ENCODE measurements at places on chromosomes 13 and 19.

DNA sequence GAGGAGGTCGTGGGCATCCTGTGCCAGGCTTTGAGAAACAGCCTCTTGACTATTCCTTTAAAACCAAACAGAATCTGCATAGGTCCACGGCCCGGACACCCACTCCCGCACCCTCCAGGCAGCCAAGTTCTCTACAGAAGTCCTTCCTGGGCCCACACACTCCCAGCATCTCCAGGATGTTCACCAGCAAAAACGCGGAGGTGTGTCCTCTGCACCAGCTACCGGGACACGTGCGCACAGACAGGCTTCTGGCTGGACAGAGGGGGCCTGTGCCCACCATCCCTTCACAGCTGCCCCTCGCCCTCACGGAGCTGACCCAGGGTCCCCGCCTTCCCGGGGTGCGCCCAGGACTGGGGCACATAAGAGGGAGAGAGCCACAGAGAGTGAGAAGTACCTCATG, 44.2 kb downstream of the CEBPG start:
- DNase-seq, result no peak

DNA sequence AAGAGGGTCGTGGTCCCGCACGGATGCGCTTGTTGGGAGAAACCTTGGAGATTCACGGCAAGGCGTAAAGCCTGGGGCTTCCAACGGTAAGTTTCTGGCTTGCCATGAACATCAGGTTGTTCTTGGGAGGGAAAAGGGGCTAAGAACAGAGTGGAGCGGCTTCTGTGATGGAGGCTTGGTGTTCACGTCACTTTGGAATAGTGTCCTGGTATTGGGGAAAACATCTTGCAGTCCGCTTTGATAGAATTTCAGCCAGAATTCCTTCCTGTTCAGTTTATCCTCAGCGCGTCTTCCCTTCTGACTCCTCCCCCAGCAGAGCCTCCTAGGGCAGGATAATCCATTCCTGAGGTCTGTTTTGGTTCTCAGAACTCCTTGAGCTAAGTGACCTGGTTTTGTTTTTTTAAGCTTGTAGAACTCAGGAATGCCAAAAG, 2.0 kb downstream of the KCTD15 start:
- DNase-seq, result no peak

DNA sequence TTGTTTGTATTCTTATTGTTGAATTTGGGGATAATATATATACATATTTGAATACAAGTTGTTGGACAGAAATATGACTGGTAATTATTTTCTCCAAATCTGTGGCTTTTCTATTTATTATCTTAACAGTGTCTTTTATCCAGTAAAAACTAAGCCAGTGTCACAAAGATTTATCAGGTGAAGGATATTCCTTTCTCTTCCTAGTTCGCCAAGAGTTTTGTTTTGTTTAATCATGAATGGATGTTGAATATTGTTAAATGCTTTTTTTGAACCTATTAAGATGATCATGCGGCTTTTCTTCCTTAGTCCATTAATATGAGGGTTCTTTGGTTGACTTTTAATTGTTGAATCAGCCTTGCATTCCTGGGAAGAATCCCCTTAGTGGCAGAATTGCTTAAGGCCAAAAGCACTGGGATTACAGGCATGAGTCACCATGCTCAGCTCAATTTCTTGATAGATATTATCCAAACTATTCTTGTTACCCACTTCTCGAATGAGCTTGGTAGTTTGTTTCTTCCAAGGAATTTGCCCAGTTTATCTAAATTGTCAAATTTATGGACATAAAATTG, 53.3 kb downstream of the TEX26 start:
- no peak for DNase-seq

DNA sequence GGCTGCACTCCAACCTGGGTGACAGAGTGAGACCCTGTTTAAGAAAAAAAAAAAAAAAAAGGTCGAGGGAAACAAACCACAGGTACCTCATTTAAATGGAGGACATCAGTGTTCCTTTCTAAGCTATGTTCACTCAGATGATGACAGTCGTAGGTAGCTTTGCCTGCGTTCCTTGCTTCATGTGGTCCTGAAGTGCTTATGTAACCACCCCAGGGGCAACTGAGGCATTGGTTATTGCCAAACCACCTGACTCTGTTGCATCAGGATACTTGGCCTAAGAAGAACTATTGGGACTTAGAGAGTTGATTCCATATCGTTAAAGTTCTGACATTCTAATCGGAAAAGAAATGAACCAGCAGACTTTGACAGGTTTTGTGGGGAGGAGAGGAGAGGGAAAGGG, 51.7 kb downstream of the SPATA13 start:
- no peak for DNase-seq

GRCh38 chr19:15280915-15281683, 48.9 kb upstream of the EPHX3 start:
- no peak for DNase-seq
